ENCODE measurements at places on chromosomes 1 and 21. TPM values are rescaled to one million over a fixed set of nuclear protein-coding genes. Genes with fewer than 3 reads are reported as not detected.

- no peak overlapping the region for H3K4me3 ChIP-seq
- peaks cover 4% of the 10 kb centered on the region for H3K4me1 ChIP-seq
- H3K36me3 ChIP-seq: no peaks in the 10 kb centered on the region
These were observed 192.8 kb downstream of the PRDM2 start for GRCh38 chr1:13892671-13893325.

DNA sequence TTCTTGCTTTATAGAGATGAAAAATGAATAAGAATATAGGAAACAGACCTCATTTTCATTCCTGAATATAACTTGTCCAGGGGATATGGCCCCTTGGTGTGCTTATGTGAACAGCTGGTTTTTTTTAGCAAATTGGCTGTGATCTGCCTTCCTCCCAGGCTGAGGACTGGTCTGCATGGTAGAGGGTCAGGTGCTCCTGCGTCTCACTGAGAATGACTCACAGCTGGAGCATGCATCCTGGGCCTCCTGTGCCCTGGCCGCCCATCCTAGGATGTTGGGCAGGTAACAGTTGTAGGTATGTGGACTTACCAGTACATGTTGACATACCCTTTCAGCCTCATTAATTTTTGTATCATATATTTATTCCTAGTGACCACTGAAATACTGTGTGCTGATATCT, 29.8 kb downstream of the AGT start:
- no peak overlapping the region for H3K27ac ChIP-seq
- peaks cover 15% of the 10 kb centered on the region for H3K4me1 ChIP-seq
- H3K27me3 ChIP-seq: no peaks in the 10 kb centered on the region
- no peak overlapping the region for H3K4me3 ChIP-seq
- peaks cover 14% of the 10 kb centered on the region for H3K36me3 ChIP-seq

- H3K27me3 ChIP-seq: peaks cover 5% of the 10 kb centered on the region
- no peak overlapping the region for H3K4me3 ChIP-seq
- peaks cover 1% of the 10 kb centered on the region for H3K4me1 ChIP-seq
- H3K36me3 ChIP-seq: no peaks in the 10 kb centered on the region
- no peak for DNase-seq
- H3K27ac ChIP-seq: no peak overlapping the region
These were observed 23.3 kb downstream of the TUFT1 start for GRCh38 chr1:151563376-151563775.

DNA sequence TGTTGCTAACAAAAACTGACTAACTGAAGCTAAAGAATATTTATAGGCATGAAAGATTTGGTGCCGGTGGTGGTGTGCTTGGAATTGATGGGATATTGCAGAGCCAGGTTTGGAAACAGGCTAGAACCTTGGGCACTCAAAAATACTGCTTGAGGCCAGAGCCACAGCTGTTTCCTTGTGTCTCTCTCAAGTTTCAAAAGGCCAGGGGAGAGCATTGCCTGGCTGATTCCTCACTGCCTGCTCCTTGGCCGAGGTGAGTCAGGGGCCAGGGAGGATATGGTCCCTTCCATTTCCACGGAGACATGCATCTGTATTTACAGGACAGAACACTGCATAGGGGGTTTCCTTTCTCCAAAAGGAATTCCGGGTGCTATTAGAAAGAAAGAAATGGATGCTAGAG, 36.1 kb upstream of the IVNS1ABP start:
- peaks cover 1% of the 10 kb centered on the region for H3K27me3 ChIP-seq
- peaks cover 21% of the 10 kb centered on the region for H3K36me3 ChIP-seq
- no peak overlapping the region for H3K27ac ChIP-seq
- no peak for DNase-seq

The PTPN14 gene
- 0.09 TPM for total RNA-seq

DNA sequence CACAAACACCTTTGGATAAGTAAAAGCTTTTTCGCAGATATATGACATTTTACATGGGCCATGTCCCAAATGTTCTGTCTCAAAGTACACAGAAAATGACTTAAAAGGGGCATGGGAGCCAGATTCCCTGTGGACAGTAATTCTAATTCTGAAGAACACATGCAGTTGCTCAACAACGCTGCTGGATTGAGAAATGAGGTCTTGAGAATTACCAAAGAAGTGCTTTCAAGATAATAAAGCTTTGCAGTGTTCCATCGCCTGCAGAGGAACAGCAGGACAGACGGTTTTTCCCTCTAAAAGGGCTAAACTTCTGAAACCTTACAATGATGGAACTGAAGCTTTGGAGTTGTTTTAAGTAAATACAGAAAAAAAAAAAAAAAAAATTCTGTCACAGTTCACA, 55.3 kb upstream of the HSPA13 start:
- no peak for DNase-seq
- peaks cover 2% of the 10 kb centered on the region for H3K4me1 ChIP-seq
- H3K27me3 ChIP-seq: peaks cover 3% of the 10 kb centered on the region
- H3K36me3 ChIP-seq: peaks cover 12% of the 10 kb centered on the region
- H3K27ac ChIP-seq: no peak overlapping the region
- no peak overlapping the region for H3K4me3 ChIP-seq

The FNDC10 gene
- 4.4 TPM for total RNA-seq

The KCNJ6 gene
- total RNA-seq: not detected

DNA sequence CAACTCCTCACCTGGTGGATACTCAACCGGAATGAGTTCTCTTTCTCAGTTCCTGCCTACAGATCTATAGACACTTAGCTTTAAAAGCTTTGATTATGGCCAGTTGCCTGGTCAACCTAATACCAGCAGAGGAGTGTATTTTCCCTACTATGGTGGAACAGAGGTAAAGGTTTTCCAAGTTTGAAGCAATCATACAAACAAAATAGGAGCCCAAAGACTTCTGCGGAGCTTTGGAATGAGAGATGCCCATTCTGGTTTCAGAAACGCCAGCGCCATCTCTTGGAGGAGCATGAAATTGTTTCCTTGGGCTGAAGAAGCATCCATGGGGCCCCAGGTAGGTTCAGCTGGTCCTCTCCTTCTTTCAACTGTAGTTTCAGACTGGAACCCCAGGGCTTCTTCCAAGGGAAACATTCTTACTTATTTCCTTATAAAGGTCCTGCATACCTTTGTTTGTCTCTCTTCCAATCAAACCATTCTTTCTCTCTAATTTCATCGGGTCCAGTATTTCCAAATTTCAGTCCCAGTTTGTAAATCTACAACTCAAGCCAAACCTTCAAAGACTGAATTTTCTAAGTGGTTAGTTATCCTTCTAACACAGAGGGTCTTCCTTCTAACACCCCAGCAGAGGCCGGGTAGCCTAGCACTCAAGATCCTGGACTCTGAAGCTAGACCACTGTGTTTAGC, 95.9 kb downstream of the KCNJ15 start:
- H3K27ac ChIP-seq: no peak overlapping the region
- H3K27me3 ChIP-seq: peaks cover 6% of the 10 kb centered on the region
- no peaks in the 10 kb centered on the region for H3K36me3 ChIP-seq
- DNase-seq: no peak
- no peak overlapping the region for H3K4me3 ChIP-seq
